NCI-H460 (cell line): ENCODE measurements at places on chromosomes 12 and 14. TPM values are rescaled to one million over a fixed set of nuclear protein-coding genes. Genes with fewer than 3 reads are reported as not detected.

COCH gene
- total RNA-seq, result 27.8 and 28.2 TPM in 2 replicates

KRT6C gene
- not detected in 2 replicates for total RNA-seq

MDP1 gene
- 15.0 and 20.2 TPM in 2 replicates for total RNA-seq

KRT71 gene
- total RNA-seq, result not detected in 2 replicates

MUCL1 gene
- total RNA-seq, result not detected in 2 replicates

ARHGAP9 gene
- total RNA-seq, result not detected in 2 replicates

ARPC3 gene
- 197 and 222 TPM in 2 replicates for total RNA-seq

SYNDIG1L gene
- total RNA-seq, result not detected in 2 replicates

DNAAF2 gene
- 15.9 and 16.2 TPM in 2 replicates for total RNA-seq

HOXC9 gene
- 3.7 and 3.8 TPM in 2 replicates for total RNA-seq

CSRP2 gene
- total RNA-seq, result 3.8 and 4.0 TPM in 2 replicates

PRR4 gene
- total RNA-seq, result 2.2 and 4.5 TPM in 2 replicates

CTDSP2 gene
- 38.2 and 43.6 TPM in 2 replicates for total RNA-seq

LRTM2 gene
- not detected in 2 replicates for total RNA-seq

DEGS2 gene
- total RNA-seq, result 0.54 TPM in 1 of 2 replicates, not detected in the other

NTF3 gene
- total RNA-seq, result not detected in 2 replicates

CYP27B1 gene
- 5.1 and 5.4 TPM in 2 replicates for total RNA-seq
